ENCODE measurements at places on chromosomes 1 and 21.
A peak's percentile ranks its signal among the peaks of the same experiment; 100 is the strongest.

GRCh38 chr1:203932556-203932955, 71.2 kb downstream of the SNRPE start:
- DNase-seq = no peak

DNA sequence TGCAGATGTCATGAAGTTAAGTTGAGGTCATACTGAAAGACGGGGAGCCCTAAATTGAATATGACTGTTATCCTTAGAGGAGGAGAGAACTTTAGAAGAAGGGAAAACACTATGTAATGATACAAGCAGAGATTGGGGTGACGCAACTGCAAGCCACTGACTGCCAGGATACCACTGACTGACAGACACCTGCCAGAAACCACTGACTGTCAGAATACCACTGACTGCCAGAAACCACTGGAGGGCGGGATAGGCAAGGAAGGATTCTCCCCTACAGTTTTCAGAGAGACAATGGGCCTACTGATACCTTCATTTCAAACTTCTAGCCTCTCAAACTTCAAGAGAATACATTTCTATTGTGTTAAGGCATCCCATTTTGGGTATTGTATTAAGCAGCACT, 388.7 kb downstream of the USH2A start:
- DNase-seq = no peak

DNA sequence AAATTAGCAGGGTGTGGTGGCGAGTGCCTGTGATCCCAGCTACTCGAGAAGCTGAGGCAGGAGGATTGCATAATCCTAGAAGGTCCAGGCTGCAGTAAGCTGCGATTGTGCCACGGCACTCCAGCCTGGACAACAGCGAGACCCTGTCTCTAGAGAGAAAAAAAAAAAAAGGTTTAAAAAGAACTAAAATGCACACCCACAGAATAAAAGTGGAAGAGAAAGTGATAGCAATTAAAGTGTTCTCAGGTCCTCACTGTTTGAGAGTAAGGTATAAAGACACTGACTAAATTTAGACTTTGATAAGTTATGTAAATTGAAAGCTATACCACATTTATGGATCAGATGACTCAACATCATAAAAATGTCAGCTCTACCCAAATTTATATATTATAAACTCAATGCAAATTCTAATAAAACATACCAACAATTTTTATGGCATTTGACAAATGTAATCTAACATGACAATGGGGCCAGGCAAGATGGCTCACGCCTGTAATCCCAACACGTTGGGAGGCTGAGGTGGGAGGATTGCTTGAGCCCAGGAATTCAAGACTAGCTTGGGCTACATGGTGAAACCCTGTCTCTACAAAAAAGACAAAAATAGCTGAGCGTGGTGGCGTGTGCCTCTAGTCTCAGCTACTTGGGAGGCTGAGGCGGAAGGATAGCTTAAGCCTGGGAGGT, 11.8 kb downstream of the ZBTB17 start:
- no peak for DNase-seq

DNA sequence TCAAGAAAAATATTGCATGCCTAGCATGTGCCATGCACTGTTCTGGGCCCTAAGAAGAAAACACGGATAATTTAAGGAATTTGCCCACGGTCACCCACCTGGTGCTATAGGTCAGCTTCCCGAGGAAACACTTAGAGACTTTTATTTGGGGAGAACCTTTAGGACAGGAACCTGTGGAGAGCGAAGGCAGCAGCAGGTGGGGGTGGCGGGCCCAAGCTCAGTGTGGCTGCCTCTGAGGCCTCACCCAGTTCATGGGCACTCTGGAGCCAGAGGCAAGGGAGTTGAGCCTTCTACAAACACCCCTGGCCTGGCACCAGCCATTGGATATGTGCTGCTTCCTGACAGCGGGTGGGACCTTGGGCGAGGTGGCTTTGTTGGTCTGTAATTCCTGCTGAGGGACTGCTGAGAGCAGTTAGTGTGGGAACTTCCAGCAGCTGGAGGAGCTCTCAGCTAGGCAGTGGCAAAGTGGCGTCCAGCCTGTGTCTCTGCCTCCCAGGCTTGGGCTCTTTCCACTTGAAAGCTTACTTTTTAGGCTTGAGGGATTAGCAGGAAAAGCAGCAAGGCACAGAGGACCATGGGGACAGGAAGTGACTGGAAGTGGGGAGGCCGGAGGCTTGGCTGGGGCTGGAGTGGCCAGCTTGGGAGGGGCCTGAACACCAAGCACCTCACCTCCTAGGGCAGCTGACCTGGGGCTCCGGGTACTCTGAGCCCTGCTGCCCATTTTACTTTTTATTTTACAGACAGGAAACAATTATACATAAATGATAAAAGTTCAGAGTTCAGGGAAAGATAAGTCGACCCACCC, 19.1 kb downstream of the MRPL37 start:
- no peak for DNase-seq

DNA sequence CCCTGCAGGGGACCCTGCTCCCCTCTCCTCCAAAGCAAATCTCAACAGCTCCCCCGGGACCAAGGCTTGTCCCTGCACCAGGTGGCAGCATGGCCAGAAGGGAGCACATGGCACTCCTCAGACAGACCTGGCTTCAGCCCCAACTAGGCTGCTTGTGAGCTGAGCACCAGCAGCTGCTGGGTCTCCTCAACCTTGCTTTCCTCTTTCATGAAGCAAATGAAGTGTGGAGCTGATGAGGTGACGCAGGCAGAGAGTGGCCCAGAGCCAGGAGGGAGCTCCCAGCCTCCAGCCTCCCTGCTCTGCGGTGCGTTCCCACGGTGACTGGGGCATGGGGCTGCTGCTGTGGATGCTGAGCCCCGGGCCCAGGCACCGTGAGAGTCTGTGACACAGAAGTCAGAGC, 34.0 kb downstream of the MEGF6 start:
- DNase-seq = no peak

- DNase-seq = no peak
Observed at GRCh38 chr1:243621973-243622372, 228.1 kb downstream of the AKT3 start.

DNA sequence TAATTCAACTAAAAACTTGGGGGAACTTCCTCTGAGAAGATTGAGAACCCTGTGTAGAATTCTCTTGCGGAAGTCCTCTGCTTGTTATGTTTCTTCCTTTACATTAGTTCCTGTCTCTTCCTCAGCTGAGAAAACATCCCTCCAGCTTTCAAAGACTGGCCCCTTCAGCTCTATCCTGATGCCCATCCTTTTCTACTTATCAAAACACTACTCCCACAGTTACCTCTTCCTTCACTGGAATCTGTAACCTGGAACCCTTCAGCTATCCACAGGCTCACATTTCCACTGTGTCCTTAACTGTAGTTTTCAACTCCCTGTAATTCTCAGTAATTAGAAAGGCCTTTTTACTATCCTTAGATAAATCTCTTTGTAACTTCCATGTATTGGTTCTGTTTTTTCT, 6.0 kb upstream of the DEDD start:
- DNase-seq = no peak

- no peak for DNase-seq
Observed at GRCh38 chr1:193419295-193419694, 232.9 kb upstream of the B3GALT2 start.

DNA sequence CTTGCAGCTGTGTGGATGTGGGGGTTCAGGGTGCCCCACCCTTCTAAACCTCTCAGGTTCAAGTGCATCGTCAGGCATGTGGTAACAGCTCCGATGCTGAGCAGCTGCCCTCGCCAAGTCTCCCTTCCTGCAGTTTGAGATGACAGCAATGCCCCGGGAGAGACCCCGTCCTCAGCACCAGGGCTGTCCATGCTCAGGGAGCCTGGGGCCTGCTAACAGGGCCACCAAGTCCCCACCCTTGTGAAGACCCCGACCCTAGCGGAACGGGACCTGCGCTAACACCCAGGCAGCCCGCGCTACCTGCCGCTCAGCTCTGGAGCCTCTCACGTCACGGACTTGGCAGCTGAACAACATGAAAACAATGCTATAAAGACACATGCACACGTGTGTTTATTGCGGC, 159.2 kb upstream of the C1orf174 start:
- DNase-seq = no peak

GRCh38 chr1:100624886-100625610, 87.1 kb downstream of the GPR88 start:
- DNase-seq = no peak

- DNase-seq = no peak
Observed at GRCh38 chr1:59057796-59058195, 239.1 kb upstream of the FGGY start.

DNA sequence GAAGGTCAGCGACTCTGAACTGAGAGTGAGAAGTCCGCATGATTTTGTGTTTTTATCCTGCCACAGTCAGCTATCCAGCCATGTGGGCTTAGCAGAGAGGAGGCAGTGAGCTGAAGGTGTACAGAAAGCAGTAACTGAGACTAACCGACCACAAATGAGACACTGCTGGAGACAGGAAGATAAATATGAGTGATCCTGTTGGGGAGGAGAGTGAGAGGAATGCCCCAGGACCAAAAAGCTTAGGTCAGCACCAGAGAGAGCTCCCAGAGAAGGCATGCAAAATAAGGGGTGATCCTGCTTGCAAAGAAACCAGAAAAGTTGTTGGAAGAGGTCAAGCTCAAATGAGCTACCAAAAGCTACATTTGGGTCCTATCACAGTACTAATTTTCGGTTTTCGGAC, 63.7 kb downstream of the HLCS start:
- DNase-seq = no peak

DNA sequence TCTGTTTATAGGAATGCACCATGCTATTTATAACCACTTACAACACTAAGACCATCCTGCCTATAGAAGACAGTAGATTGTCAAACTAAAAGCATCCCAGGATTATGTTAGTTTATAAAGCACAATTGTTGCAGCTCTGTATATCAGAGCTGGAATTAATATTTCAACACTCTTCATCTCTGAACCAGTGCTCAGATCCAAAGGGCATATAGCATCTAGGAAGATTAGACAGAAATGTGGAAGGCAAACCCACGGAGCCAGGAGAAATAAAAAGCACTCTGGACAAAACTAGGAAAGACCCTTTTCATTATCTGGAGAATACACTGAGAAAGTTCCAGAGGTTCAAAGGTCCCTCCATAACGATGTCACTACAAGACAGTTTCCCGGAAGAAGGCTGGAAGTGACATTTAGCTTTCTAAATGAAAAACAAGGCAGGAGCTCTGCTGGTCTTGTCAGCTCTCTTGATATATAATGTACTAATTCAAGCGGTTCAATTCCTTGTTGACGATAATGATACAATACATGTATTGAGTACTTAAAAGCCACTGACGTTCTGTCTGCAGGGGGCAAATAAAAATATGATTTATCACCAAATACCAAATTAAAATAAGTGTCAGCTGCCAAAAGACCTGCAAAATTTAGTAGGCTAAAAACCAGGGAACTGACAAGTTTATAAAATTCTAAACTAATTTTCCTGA, 91.8 kb upstream of the BCL10 start:
- DNase-seq = no peak

GRCh38 chr21:16086121-16086520, 356.3 kb downstream of the USP25 start:
- no peak for DNase-seq

DNA sequence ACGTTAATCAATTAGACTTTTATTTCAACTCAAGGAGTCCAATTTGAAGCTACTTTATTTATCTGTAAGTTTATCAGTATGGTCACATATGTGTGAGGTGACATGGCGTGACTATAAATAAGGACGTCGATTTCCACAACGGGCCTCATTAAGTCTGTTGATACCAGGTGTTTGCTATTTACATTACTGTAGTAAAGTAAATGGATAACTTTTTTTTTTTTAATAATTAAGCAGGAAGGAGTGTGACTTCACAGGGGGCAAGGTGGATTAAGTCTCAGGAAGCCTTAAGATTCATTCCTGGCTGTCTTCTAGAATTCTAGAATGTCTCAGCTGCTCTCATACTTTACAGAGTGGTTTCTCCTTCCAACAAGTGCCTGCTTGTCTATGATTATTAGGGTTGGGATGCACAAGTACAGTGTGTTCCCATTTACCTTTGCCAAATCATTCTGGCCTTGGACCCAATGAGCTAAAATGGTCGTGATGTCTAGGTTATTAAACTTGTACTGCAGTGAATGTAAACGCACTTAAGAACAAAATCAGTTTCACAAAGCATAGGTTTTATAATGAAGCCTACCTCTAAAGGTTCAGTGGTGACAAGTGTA, 15.5 kb downstream of the MAP3K7CL start:
- no peak for DNase-seq

GRCh38 chr21:28439788-28440187, 552.9 kb downstream of the LTN1 start:
- DNase-seq = no peak

GRCh38 chr1:179026813-179027669, 1.3 kb downstream of the FAM20B start:
- no peak for DNase-seq

GRCh38 chr1:207076181-207076955, 12.3 kb upstream of the C4BPB start:
- no peak for DNase-seq

DNA sequence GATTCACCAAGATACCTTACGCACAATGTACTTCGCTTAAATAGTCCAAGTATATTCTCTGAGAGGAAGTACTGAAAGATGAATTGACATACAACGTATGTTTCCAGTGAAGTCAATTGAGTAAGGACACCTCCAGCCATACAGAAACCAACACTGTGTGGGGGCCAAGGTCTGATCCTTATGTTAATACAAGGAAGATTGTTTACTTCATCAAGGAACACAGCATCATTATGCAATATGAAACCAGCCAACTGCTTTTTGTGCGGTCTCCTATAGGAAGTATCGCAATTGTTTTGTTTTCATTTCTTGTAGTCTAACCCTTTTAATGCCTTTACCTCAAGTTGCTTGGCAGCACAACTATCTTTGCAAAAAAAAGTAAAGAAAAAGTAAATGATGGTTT, 28.2 kb upstream of the TEKT2 start:
- DNase-seq = no peak

GRCh38 chr21:8989721-8990325, 1531.6 kb upstream of the TPTE start:
- DNase-seq = no peak

GRCh38 chr1:53947172-53947907, 1.2 kb downstream of the LRRC42 start:
- no peak for DNase-seq

DNA sequence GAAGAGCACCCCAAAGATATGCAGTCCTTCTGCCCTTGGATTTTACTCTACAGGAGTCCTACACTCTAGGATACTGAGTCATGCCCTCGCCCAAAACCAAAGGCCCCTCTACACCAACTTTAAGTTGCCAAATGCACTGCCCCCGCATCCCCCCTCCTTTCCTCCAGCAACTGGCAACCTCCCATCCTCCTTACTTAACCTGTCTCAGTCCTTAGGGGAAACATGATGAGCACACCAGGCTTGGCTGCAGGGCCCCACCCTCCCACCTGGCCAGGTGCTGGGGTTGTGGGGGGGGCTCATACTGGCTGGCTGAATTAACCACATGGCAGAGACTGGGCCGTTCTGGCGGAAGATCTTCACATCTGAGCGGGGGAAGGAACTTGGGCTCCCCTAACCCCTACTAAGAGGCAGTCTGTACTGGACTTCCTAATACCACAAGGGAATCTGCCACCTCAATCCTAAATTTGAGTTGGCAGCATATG, 1.2 kb downstream of the HDGF start:
- DNase-seq = peak; percentile 41

GRCh38 chr1:197919346-197920066, 2.3 kb downstream of the LHX9 start:
- no peak for DNase-seq
